ENCODE measurements at places on chromosomes 16 and 17. TPM values are rescaled to one million over a fixed set of nuclear protein-coding genes. Genes with fewer than 3 reads are reported as not detected.

DNA sequence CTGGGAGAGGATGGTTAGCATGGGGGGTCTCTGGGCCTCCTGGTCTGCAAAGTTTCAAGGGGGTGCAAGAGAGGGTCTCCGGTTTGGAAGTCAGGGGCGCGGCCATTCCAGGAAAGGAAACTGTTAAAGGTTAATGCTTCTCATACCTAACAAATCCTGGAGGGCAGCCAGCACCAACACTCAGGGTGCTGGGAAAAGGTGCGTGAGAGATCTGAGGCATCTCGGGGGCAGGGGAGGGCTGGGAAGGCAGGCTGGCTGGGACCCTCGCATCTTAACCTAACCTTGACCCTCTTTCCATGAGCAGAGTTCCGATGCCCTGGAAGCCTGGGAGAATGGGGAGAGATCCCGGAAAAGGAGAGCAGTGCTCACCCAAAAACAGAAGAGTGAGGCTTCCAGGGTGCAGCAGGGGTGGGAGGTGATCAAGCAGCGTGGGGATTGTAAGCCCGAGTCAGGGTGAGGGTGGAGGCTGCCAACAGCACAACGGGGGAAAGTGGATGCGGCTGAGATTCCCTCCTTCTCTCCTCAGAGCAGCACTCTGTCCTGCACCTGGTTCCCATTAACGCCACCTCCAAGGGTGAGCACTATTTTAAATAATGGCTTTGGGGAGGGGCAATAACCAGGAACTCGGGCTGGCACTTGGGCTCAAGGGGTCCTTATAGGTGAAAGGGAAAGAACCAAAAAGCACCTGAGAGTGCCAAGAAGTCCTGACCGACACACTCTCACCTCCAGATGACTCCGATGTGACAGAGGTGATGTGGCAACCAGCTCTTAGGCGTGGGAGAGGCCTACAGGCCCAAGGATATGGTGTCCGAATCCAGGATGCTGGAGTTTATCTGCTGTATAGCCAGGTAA is 996 bp downstream of the TNFSF13 start:
- no peak overlapping the region for H3K27ac ChIP-seq
- H3K4me1 ChIP-seq = peaks cover 40% of the 10 kb centered on the region
- no peaks in the 10 kb centered on the region for H3K27me3 ChIP-seq
- H3K36me3 ChIP-seq = peaks cover 2% of the 10 kb centered on the region
- H3K4me3 ChIP-seq = no peak overlapping the region

DNA sequence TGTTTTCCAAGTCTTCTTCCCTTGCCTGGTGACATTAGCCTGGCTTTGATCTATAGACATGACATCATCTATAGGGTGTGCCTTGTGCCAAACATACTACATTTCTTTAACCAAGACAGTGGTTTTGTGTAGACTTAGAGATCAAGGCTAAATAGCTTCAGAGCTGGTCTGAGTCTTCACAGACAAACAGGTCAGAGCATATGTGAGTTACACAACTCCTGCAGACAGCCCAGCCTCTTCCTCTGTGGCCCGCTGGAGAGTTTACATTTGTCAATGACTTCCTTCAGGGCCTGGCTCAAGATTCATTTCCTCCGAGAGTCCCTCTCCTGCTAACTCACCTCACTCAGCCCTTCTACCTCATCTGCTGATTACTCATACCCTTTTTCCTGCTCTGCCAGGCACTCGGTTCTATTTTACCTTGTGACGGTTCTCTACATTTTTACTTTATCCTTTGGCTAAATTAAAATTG is 73.1 kb upstream of the TANC2 start:
- peaks cover 4% of the 10 kb centered on the region for H3K27me3 ChIP-seq
- DNase-seq = no peak
- no peak overlapping the region for H3K27ac ChIP-seq
- no peaks in the 10 kb centered on the region for H3K4me1 ChIP-seq
- H3K4me3 ChIP-seq = no peak overlapping the region

DNA sequence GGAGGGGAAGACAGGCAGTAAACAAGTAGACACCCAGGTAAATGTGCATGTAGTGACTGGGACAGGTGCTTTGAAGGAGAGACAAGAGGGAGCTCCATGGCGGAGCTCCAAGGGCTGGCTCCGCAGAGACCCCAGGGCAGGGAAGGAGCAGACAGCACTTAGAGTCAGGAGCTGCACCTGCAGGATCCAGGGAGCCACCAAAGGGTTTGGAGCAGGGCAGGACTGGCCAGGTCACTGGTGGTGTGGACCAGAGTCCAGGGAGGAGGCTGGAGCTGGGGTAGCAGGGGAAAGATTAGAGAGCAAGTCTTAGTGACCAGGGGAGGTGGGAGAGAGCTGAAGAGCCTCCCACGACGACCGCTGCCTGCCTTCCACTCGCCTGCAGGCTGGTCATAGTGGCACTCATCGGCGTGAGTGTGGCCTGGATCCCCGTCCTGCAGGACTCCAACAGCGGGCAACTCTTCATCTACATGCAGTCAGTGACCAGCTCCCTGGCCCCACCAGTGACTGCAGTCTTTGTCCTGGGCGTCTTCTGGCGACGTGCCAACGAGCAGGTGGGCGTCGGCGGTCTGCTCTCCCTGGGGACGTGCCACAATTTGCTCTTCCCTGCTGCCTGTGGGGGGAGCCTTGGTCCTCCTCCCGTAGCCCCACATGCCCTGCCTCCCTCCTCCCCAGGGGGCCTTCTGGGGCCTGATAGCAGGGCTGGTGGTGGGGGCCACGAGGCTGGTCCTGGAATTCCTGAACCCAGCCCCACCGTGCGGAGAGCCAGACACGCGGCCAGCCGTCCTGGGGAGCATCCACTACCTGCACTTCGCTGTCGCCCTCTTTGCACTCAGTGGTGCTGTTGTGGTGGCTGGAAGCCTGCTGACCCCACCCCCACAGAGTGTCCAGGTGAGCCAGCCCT is 14.7 kb upstream of the FAM83G start:
- H3K27me3 ChIP-seq = no peaks in the 10 kb centered on the region
- H3K4me1 ChIP-seq = peaks cover 2% of the 10 kb centered on the region
- H3K4me3 ChIP-seq = no peak overlapping the region
- peaks cover 6% of the 10 kb centered on the region for H3K36me3 ChIP-seq
- DNase-seq = no peak

GRCh38 chr17:57809879-57810278 is 40.0 kb downstream of the MRPS23 start:
- no peaks in the 10 kb centered on the region for H3K36me3 ChIP-seq
- peaks cover 19% of the 10 kb centered on the region for H3K27me3 ChIP-seq
- no peak for DNase-seq
- H3K4me1 ChIP-seq = no peaks in the 10 kb centered on the region
- no peak overlapping the region for H3K4me3 ChIP-seq
- no peak overlapping the region for H3K27ac ChIP-seq

GRCh38 chr16:58102665-58103392 is 26.4 kb downstream of the CFAP20 start:
- H3K27me3 ChIP-seq = no peaks in the 10 kb centered on the region
- no peaks in the 10 kb centered on the region for H3K36me3 ChIP-seq
- DNase-seq = no peak
- H3K4me1 ChIP-seq = no peaks in the 10 kb centered on the region
- H3K27ac ChIP-seq = no peak overlapping the region

DNA sequence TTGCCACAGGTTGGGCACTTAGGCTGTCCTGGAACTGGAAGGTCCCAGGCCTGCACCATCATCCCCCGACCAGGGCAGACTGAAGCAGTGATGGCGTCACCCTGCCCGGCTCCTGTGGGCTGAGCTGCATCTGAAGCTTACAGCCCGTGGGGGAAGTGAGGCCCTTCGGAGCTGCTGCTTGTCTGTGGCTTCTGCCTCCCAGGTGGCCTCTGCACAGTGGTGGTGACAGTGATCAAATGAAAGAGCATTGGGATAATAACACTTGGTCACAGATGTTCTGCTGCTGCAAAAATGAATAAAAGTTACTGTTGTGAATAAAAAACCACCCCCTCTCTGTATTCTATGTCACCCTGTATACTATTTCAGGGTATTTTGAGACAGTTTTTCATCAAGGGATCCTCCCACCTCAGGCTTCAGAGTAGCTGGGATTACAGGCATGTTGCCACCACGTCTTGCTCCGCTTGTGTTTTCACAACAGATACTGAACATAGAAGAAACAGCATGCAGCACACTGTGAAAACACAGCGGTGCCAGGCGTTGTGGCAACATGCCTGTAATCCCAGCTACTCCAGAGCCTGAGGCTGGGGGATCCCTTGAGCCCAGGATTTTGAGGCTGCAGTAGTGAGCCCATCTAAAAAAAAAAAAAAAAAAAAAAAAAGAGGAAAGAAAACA is 165.0 kb downstream of the LGALS9B start:
- DNase-seq = no peak
- H3K4me3 ChIP-seq = no peak overlapping the region
- no peaks in the 10 kb centered on the region for H3K4me1 ChIP-seq
- H3K36me3 ChIP-seq = no peaks in the 10 kb centered on the region

- H3K36me3 ChIP-seq = peaks cover 16% of the 10 kb centered on the region
- H3K4me1 ChIP-seq = peaks cover 55% of the 10 kb centered on the region
- H3K27me3 ChIP-seq = no peaks in the 10 kb centered on the region
- DNase-seq = no peak
- peak overlapping the region; percentile 41 for H3K27ac ChIP-seq
These were observed 2.3 kb downstream of the NDUFB10 start for GRCh38 chr16:1961651-1962067.

DNA sequence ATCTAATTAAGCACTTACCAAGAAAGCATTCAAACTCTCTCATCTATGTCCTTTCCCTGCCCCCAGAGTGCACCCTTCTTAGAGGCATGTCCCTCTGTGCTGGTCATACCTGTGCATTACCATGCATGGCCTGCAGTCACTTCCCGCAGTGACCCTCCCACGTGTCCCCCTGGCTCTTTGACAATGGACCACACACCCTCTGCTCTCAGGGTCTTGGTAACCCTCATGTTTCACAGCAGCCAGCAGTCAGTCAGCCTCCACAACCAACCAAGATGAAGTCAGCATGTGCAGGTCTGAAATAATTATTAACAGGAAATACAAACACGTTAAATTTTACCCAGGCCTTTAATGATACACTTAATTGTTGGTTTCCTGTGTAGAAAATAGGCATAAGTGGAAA is 10.1 kb downstream of the KRT33A start:
- no peaks in the 10 kb centered on the region for H3K27me3 ChIP-seq
- DNase-seq = no peak
- H3K4me3 ChIP-seq = peak overlapping the region; percentile 61
- peak overlapping the region; percentile 80 for H3K27ac ChIP-seq
- no peaks in the 10 kb centered on the region for H3K36me3 ChIP-seq

GRCh38 chr17:323181-323580 is 29.4 kb downstream of the RPH3AL start:
- H3K27ac ChIP-seq = no peak overlapping the region
- H3K4me1 ChIP-seq = no peaks in the 10 kb centered on the region
- DNase-seq = no peak
- H3K36me3 ChIP-seq = no peaks in the 10 kb centered on the region

DNA sequence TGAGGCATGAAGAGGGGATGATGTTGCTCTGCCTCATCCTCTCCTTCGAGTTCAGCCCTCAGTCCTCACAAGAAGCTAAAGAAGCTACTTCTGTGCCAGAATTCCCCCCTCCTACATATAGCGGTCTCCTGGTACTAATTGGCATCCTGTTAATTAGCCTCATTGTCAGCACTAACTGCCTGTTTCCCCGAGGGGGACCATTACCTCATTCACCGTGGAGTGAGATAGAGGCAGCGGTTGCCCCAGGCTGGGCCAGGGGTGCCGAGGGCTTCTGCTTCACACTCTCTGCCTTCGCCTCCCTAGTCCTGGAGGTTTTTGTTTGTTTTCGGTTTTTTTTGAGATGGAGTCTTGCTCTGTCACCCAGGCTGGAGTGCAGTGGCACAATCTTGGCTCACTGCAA is 5.7 kb upstream of the MINK1 start:
- H3K4me3 ChIP-seq = no peak overlapping the region
- no peaks in the 10 kb centered on the region for H3K27me3 ChIP-seq

DNA sequence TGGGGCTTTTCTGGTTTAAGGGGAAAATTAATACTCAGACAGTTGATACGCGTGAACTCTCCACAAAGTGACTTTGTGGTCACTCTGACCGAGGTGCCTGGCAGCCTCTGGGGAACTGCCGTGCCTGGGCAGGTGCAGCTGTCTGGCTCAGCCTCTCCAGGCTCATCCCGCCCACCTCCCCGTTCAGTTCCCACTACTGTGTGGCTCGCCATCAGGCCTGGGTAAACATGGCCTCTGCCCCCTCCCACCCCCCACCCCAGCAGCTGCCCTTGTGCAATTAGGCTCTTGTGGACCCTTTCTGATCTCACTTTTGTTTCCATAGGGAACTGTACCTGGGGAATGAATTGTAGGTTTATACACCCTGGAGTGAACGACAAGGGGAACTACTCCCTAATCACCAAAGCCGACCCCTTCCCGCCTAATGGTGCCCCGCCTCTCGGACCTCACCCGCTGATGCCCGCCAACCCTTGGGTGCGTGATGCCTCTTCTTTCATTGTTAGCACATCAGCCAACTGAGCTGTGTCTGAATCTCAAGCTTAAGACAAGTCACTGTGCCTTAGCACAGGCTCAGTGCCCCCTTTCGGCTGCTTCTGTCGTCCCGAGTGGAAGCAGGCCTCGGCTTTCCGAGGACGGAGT is 27.8 kb downstream of the ZC3H18 start:
- peaks cover 59% of the 10 kb centered on the region for H3K36me3 ChIP-seq
- peaks cover 9% of the 10 kb centered on the region for H3K4me1 ChIP-seq
- no peak overlapping the region for H3K4me3 ChIP-seq
- no peak overlapping the region for H3K27ac ChIP-seq
- no peak for DNase-seq

GRCh38 chr16:66147291-66147690 is 219.2 kb upstream of the CDH5 start:
- DNase-seq = no peak
- no peaks in the 10 kb centered on the region for H3K36me3 ChIP-seq
- no peak overlapping the region for H3K27ac ChIP-seq
- H3K4me1 ChIP-seq = no peaks in the 10 kb centered on the region
- no peak overlapping the region for H3K4me3 ChIP-seq

The ZNF205 gene
- not detected for total RNA-seq

The SKAP1 gene
- total RNA-seq = 196 TPM

The FBXL16 gene
- 18.6 TPM for total RNA-seq

The TBC1D3G gene
- not detected for total RNA-seq

The ABCC11 gene
- total RNA-seq = not detected

The USP31 gene
- total RNA-seq = 4.2 TPM

The DNAI2 gene
- 1.5 TPM for total RNA-seq

The KRTAP9-8 gene
- not detected for total RNA-seq

The BTBD17 gene
- not detected for total RNA-seq

The DPEP1 gene
- total RNA-seq = not detected

The FZD2 gene
- not detected for total RNA-seq

The KRT12 gene
- total RNA-seq = not detected
